ENCODE measurements at places on chromosomes 4 and X.
A peak's percentile ranks its signal among the peaks of the same experiment; 100 is the strongest.

- DNase-seq: no peak
These were observed 67.2 kb upstream of the TENM3 start for GRCh38 chr4:182175788-182176519.

DNA sequence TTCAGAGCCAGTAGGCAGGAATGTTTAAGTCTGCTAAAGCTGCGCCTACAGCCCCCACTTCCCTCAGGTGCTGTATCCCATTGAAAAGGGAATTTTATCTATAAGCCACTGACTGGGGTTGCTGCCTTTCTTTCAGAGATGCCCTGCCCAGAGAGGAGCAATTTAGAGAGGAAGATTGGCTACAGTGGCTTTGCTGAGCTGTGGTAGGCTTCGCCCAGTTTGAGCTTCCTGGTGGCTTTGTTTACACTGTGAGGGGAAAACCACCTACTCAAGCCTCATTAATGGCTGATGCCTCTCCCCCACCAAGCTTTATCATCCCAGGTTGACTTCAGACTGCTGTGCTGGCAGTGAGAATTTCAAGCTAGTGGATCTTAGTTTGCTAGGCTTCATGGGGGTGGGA is 67.7 kb upstream of the PRDM5 start:
- DNase-seq: no peak

DNA sequence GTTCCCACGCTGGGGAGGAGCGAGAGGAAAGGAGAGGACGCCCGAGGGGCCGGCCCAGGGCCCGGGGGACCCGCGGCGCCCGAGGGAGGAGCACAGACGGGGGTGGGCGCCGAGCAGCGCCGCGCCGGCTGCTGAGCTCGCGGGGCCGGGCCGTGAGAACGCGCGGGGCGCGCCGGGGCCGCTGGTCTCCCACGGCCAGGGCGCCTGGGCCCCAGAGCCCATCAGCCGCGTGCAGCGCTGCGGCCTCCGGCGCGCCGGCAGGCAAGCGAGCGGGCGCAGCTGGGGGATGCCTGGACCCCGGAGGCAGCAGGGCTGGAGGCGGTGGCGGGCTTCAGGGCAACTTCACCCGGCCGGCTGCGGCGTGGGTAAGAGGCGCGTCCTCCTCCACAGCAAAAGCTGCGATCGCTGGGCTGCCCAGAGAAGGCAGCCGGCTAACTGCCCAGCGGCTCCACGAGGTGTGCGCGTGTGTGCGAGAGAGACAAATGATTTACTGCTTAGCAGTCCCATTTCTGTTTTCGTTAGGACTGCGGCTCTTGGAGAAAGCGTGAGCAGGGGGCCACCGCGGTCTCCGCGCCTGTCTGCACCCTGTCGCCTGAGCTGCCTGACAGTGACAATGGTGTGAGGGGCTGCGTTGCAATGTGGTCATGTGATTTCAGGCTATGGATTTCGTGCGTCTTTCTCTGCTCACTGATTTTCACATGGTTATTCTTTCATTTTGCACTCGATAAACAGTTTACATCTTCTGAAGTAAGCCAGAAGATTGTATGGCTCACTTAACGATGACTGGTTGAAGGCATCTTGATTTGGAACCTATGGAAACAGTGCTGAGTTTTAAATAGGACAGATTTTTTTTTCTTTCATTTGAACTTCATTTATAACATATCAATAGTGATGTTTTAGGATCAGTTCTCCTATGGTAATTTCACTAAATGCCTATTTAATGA is 1.2 kb downstream of the GUCY1A1 start:
- DNase-seq: peak; percentile 73

DNA sequence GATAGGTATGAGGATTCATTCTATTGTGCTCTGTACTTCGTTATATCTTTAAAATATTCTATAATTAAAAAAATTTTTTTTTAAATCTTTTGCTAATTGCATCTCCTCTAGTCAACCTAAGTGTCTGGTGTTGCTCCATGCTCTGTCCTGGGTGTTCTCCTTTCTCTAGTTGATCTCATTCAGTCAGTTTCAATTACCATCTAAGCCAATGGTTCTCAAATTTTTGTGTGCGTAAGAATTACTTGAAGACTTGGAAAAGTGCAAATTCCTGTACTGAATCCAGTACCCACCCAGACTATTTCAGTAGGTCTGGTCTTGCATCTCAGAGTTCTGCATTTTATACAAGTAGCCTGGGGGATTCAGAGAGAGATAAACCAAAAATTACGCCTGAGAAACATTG is 6.7 kb downstream of the TMPRSS11D start:
- DNase-seq: no peak

DNA sequence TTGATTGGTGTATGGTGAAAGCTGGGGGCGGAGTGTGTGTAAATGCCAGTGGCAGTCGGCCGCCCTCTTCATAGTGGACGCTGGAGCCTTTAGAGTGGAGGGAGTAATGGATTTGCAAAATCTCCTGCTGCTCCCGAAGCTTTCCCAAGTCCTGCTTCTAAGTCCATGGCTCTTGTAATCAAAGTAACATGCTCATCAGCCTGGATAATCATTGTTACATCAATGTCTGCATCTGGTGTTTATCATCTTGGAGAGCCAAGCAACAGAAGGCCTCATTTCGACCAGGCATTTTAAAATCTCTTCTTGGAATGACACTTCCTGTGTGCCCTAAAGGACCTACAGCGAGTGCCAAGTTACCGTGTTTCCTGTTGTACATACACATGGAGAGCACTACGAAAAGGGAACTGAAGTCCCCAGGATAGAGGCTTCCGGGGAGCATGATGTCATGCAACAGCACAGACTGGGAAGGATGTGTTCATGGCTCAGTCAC is 32.2 kb downstream of the UNC5C start:
- no peak for DNase-seq

DNA sequence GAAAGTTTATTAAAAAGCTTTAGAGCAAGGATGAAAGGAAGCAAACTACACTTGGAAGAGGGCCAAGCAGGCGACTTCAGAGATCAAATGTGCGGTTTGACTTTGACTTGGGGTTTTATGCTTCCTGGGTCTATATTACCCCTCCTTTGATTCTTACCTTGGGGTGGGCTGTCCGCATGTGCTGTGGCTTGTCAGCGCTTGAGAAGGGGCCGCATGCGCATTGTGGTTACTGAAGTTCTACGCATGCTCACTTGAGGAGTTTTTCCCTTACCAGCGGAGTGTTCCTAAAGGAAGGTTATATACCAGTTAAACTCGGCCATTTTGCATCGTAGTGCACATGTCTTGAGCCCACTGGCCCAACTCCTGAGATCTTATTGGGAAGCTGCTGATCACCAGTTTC is 9.9 kb downstream of the ZNF157 start:
- DNase-seq: peak; percentile 97

- DNase-seq: no peak
These were observed 31.0 kb downstream of the SLC9B1 start for GRCh38 chr4:102988429-102989020.

GRCh38 chr4:64121803-64122202 is 287.4 kb downstream of the TECRL start:
- DNase-seq: no peak

DNA sequence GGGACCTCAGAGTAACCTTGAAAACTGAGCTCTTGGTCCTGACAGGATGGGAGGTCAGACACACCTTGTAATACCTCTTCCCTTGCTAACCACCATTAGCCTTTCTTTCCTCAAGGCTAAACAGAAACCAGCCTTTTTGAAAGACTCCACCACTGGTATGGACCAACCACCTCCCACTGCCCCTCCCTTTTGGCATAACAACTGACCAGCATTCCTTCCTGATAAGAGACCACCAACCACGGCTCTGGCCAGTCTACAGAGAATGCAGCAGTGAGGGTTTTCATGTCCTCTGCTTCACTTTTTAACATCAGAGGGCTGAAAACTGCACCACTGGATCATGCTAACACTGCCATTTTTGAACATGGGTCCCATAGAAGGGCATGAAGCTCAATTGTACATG is 100.2 kb upstream of the MID1IP1 start:
- DNase-seq: no peak

DNA sequence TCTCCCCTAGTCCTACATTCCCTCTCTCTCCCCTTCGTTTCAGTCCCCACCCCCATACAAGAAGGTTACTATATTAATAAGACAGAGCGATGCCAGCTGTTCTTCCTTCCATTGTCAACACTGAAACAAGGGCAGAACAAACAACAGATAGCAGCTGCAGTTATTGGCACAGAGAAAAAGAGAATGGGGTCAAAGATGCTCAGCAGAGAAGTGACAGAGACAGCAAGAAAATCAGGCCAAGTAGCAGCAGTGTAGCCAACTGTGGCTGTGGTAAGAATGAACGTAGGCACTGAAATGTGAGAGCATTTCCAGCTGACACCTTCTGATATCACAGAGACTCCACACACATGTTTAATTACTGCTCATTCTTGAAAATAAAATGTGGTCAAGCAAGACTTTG is 641.8 kb downstream of the FSTL5 start:
- DNase-seq: no peak

DNA sequence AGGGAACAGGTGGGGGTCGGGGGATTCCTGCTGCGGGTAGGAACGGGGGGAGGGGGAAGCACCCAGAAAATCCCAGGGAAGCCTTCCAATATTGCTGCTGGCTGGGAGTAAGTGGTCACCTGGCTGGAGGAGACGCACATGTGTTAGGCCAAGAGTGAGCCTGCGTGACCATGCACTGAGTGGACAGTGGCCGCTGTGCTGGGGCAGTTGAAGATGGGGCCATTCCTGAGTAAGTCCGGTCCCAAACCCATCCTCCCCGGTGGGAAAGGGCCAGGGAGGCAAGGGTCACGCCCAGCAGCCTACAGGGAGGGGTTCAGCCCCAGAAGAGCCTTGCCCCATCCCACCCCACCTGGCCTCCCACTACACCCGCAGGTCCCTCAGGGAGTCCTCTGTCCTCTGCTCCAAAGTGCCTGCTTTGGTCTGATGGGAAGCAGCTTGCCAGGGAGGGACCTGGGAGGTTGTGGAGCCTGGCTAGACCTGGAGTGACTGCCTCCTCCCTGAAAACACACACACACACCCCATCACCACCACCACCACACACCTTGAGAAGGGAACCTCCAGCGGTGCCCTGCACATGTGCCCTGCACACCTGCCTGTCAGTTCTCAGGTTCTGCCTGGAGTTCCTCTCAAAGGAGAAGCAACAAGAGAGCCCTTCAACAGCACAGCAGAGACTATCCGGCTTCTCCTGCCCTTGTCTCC is 6.1 kb downstream of the L1CAM start:
- no peak for DNase-seq

DNA sequence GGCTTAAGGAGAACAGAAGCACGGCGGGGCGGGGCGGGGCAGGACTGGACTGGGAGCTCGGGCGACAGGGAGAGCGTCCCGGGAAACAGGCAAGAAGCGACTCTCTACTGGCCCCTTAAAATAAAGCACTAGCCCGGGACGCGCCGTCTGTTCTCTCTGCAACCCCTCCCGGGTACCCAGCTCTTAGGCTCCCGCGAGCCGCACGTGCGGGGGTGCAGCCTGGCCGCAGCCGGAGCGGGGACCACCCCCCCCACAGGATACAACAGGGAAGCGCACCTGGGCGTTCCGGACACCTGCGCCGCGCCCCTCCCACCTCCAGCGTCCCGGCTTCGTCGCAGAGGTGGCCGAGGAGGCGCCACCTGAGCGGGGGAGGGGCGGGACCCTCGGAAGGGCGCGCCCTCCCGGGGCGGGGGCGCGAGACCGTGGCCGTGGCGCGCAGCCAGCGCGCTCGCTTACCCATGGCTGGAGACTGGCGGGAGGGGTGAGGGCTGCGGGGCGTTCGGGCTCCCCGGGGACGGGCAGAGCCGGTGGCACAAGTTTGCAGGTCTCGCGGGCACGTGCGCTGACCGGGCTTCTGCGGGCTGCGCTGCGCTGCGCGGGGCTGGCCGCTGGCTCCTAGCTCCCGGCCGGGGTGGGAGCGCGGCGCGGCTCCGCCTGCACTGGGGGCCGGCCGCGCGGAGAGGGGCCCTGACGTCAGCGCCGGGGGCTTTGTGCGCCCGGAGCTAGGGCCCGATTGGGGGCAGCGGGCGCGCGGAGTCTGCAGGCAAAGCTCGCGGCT is 91.5 kb downstream of the GEMIN8 start:
- DNase-seq: no peak

- DNase-seq: peak; percentile 6
These were observed 432.0 kb downstream of the GLUD2 start for GRCh38 chrX:121479406-121479805.

DNA sequence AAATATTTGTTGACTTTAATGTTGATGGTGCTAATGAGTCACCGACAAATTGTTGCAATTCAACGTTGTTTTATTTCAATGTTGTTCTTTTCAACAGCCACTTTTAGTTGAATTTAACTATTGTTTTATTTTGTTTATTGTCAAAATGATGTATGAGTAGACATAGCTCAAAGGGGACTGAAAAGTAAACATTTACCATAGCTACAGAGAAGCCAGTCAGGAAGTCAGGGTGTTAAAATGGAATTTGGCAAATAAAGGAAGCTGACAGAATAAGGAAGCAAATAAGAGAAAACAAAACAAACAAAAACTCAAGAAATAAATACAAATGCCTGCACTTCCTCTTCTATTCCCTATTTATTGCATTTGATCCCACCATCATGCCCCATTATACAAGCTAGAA is 648.4 kb upstream of the HTR2C start:
- no peak for DNase-seq

GRCh38 chr4:97942951-97943350 is 200.3 kb downstream of the STPG2 start:
- DNase-seq: no peak

All from Jurkat, Clone E6-1 (cell line).